ENCODE measurements at places on chromosomes 16 and 17.

GRCh38 chr17:18992454-18993130, 12.0 kb downstream of the FAM83G start:
- DNase-seq, result no peak

GRCh38 chr17:31490671-31491375, 99.3 kb downstream of the RAB11FIP4 start:
- no peak for DNase-seq

DNA sequence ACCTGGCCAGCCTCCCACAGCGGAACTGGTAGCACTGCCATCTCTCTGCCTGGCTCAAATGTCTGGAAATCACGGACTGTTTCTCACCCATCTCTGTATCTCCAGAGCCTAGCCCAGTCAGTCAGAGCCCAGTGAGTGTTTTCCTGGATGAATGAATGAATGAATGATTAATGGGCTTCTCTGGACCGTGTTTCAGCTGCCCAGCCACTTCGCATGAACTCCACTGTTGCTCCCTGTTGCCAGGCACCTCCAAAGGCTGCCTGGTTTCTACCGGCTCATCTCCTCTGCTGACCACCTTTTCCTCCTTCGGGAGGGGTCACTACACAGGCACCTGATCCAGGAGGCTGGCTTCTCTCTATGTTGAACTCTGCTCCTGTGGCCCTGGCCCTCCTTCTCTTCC, 91.0 kb upstream of the SDK2 start:
- no peak for DNase-seq

DNA sequence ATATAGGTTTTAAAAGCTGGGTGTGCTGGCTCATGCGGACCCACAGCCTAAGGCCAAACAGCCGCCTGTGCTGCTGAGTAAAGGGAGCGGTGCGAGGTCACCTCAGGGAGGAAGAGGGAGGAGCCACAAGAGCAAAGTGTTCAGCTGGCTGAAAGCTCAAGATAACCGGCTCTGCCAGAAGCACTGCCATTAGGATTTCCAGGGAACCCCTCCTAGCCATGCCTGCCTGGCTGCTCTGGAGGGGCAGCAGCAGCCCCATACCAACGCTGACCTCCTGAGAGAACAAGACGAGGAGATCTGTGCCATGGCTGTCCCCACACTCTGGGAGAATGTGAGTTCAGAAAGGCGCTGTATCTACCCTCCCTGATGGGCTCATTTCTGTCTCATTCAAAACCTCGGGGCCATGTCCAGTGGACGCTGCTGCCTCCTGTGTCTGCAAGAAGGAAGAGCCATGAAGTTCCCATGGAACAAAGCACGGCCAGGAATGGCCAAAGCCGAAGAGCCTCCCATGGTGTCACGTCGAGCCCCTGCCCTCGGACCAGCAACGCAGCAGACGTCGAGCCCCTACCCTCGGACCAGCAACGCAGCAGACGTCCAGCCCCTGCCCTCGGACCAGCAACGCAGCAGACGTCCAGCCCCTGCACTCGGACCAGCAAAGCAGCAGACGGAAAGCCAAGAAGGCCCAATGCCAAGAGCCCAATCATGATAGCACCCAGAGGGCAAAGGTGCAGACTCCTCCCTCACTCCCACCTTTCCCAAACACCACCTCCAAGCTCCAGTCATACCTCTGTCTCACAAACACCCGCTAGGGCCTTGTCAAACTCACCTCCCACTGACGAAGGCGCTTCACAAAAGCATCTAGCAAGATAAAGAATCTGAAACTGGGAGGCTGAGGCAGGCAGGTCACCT, 107.0 kb downstream of the ANKRD11 start:
- DNase-seq, result no peak

DNA sequence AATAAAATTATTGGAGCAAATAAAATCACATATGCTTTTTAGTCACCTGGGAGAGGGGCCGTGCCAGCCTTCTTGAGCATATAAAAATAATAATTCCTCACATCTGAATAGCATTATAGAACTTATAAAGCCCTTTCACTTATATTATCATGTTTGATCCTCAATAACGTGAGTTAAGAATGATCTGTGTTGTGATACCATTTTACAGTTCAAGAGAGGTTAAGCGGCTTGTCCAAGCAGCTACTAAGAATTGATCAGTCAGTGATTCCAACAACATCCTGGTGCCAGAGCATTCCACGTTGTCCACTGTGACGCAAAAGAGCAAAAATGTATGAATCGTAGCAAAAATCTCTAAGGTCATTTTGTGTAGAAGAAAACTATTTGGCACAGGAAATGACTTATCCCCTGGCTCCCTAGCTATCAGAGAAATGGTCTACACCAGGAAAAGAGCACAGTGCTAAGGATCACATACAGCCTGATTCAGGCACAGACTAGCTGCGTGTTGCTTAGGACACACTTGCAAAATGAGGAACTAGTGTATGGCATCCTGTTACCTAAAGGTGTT, 33.0 kb downstream of the ANKFN1 start:
- DNase-seq, result peak; percentile 19

DNA sequence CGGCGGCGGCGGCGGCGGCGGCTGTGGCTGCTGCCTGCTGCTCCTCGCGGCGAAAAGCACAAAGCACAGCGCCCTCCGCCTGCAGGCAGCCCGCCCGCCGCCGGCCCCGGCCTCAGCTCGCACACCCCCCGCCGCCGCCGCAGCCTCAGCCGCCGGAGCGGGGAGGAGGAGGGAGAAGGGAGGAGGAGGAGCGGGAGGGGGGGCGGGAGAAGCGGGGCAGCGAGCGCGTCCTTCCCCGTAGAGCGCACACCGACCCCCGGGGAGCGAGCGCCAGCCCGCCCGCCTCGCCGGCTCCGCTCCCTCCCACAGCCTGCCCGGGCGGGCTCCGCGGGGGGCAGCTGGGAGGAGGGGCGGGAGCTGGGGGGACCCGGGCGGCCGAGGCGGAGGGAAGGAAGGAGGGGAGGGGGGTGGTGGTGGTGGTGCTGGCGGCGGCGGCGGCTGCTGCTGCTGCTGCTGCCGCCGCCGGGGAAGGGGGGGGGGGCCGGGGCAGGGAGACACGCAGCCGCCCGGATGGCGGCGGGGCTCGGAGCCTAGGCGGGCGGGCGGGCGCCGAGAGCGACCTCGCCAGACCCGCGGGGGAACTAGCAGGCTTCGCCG, at the start of gene UBTF:
UBTF (minus strand) TSS at position 60 of the 597 bp plus-strand sequence. CDS start 1,446 bp downstream, outside the sequence.
- DNase-seq, result peak; percentile 50

DNA sequence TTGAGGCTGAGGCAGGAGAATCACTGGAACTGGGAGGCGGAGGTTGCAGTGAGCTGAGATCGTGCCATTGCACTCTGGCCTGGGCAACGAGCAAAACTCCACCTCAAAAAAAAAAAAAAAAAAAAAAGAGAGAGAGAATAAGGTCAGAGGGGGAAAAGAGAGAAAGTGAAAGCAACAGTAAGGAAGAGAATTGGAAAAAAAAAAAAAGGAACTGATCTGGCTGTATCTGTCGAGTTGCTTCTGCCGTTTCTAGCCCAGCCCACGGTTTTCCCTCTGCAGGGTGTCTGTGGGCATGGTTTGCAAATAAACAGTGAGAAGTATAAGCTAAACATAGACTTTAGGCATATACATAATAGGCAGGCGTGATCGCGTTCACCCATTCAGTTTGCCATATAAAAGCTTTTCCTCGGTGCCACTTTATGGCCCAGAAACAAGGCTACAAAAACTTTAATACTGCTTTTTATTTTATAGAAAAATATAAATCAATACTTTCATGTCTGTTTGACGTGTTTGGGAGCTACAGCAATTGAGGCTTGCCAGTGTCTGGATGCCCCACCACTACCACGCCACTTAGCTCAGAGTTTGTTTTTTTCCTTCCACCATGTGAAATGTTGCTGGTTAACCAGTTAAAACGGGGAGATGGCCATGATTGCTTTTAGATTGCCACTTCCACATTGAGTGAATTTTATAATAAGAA, 436.7 kb downstream of the MAF start:
- DNase-seq, result no peak

GRCh38 chr16:84484579-84485254, 19.7 kb downstream of the MEAK7 start:
- no peak for DNase-seq

- no peak for DNase-seq
These were observed 4.3 kb upstream of the CCL7 start for GRCh38 chr17:34265711-34266110.

- DNase-seq, result no peak
These were observed 24.6 kb upstream of the GUCY2D start for GRCh38 chr17:7977805-7978204.

DNA sequence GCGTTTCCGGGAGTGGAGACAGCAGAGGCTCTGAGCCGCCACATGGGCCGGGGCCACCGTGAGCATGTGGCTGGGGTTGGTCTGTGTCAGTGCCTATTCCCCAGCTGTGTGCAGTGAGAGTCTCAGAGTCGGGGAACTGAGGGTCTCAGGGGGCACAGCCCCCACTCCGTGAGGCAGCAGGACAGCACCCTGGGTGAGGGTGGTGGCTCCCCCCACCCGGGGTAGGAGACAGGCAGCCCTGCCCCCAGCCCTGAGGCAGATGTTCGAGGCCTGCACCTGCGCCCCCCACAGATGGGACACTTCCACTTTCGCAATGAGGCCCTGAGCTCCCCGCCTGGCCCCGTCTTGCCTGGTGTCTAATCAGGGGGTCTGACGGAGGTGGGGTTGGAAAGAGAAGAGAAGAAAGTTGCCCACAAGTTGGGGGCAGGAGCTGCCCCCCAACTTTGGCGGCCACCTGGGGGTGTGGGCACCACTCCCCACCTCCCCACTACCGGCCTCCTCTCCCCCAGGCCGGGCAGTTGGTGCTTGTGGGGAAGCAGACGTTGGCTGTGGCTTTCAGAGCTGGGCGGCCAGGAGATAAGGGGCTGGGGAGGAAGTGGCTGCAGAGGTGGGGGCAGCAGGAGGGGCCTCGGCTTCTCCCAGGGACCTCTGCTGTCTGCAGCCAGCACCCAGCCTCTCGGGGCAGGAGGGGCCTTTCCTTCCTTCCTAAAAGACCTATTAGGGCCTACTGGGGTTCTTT, 1.8 kb upstream of the CBFA2T3 start:
- no peak for DNase-seq

- no peak for DNase-seq
These were observed 100.2 kb downstream of the SEC14L1 start for GRCh38 chr17:77240976-77241375.

- no peak for DNase-seq
These were observed 24.7 kb upstream of the WSB1 start for GRCh38 chr17:27269201-27269600.

DNA sequence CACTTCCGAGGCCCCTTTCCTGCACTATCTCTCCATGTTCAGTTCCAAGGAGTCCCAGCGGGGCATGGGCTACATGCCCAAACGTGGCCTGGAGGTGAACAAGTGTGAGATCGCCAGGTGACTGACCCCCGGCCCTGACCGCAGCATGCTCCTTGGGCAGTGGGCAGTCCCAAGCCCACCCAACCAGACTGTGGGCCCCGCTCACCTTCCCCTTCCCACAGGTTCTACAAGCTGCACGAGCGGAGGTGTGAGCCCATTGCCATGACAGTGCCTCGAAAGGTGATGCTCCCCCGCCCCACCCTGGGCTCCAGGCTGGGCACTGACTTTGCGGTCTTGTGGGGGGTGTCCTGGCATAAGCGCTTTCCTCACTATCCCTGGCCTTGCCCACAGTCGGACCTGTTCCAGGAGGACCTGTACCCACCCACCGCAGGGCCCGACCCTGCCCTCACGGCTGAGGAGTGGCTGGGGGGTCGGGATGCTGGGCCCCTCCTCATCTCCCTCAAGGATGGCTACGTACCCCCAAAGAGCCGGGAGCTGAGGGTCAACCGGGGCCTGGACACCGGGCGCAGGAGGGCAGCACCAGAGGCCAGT, 4.7 kb downstream of the CORO1A start:
- DNase-seq, result no peak
